ENCODE measurements at places on chromosomes 12 and 14.

DNA sequence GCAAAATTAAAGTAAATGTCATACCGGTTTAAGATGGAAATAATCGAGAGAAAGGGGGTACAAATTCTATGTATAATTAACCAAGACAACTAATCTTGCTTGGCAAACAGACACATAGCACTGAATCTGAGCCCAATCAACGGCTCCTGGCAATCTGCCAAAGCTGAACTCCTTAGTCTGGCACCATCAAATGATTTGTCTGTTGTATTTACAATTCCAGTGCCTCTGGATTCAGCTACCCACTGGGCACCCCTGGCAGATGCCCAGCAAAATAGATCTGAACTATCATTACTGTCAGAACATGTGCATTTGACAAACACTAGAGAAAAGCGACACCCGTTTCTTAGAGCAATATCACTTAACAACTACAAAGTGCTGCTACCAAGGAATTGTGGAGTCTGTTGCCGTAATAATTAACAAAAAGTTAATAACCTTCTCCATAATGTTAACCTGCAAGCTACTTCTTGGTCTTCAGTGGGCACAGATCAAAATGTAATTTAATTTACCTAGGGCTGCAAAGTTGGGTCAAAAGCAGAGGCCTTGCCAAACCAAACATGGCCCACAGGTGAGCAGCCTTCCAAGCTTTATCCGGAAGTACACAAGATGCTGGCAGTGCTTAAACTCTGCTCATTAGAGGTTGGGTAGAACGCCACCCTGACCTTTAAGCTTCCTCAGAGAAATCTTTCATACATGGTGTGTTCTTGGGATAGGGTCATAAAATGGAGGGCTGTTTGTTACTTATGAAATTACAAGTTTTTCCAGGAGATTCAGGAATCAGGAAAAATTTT, 7.6 kb downstream of the EGLN3 start:
- no peaks in the 10 kb centered on the region for H3K27me3 ChIP-seq
- no peak for DNase-seq
- no peak overlapping the region for H3K4me3 ChIP-seq
- no peak overlapping the region for H3K27ac ChIP-seq
- no peaks in the 10 kb centered on the region for H3K36me3 ChIP-seq

- no peaks in the 10 kb centered on the region for H3K36me3 ChIP-seq
- H3K27me3 ChIP-seq = no peaks in the 10 kb centered on the region
- no peak overlapping the region for H3K27ac ChIP-seq
- no peaks in the 10 kb centered on the region for H3K4me1 ChIP-seq
These were observed 61.5 kb downstream of the MGAT4C start for GRCh38 chr12:86194721-86195120.

DNA sequence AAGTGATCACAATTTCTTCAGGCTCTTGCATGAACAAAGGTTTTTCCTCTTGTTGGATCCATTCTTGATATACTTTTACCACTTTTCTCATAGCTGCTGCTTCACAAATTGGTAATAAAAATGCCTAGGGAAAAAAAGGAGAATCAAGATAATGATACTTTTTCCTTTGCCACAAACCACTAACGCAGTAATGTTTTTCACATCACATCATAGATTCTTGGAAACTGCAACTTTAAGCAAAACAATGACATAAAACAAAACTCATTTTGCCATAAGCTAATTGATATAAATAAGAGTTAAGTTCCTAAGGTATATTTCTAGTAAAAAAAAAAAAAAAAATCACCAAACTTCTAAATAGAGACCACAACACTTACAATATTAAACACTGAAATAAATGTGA, 66.7 kb downstream of the RALGAPA1 start:
- no peaks in the 10 kb centered on the region for H3K36me3 ChIP-seq
- no peak overlapping the region for H3K4me3 ChIP-seq
- H3K27me3 ChIP-seq = no peaks in the 10 kb centered on the region
- no peak overlapping the region for H3K27ac ChIP-seq

DNA sequence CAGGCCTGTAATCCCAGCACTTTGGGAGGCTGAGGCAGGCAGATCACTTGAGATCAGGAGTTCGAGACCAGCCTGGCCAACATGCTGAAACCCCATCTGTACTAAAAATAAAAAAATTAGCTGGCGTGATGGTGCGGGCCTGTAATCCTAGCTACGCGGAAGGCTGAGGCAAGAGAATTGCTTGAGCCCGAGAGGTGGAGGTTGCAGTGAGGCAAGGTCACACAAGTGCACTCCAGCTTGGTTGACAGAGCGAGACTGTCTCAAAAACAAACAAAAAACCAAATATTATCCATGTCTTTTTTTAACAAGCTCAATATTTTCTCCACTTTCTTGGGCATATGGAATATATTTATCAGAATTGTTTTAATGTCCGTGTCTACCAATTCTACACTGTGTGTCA, 89.6 kb downstream of the LMNTD1 start:
- no peak for DNase-seq
- H3K4me3 ChIP-seq = no peak overlapping the region
- no peaks in the 10 kb centered on the region for H3K4me1 ChIP-seq

DNA sequence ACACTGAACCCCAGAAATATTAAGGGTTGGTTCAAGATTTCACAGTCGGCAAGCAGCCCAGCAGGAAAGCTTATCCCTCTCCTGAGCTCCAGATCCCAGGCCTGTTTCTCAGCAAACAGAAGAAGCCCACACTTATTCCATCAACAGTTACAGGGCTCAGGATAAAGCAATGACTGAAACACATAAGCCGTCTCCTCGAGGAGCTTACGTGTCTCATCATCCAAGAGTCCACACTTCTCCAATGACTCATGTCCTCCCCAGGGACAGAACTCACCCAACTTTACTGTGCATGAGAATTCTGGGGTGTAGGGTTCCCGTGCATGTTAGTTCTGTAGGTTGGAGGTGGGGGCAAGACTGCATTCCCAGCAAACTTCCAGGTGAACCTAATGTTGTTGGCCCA, 31.2 kb downstream of the GSC start:
- no peak overlapping the region for H3K27ac ChIP-seq
- H3K27me3 ChIP-seq = no peaks in the 10 kb centered on the region
- H3K4me1 ChIP-seq = no peaks in the 10 kb centered on the region
- DNase-seq = no peak
- H3K4me3 ChIP-seq = no peak overlapping the region

DNA sequence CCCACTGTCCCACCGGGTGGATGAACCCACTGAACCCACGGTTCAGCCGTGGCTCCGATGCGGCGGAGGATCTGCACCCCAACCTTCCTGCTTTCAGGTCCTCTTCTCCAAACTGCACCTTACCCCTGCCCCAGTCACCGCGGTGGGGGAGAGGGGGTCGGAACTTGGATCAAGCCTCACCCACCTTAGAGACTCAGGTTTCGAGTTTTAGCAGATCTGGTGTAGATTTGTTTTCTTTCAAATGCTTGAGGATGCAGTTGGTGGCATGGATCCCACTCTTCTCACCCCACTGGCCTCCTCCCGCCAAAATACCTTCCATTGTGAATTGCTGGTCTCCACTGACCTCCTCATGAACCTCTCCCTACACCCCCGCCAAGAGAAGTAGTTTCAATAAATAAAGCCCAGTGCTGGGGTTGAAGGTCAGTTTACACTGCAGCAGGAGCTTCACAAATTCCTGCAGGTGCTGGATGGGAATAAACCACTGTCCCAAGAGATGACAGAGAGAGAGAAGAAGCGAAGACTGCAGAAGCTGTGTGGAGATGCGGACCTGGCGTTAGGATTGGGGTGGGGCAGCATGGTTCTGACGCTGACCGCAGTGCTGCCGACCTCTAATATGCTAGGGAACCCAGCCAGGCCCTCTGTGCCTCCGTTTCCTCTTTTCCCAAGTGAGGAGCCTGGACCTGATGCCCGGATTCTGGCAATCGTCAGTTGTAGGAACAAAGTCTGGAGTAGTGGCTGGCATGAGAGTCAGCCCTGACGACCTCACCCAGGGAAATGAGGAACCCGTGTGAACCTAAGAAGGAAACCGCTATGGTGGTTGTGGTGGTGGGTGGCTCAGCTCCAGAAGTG, 7.4 kb downstream of the TTC6 start:
- peaks cover 24% of the 10 kb centered on the region for H3K4me1 ChIP-seq
- H3K36me3 ChIP-seq = no peaks in the 10 kb centered on the region
- DNase-seq = no peak
- H3K4me3 ChIP-seq = no peak overlapping the region

All from GM23338 (cell line).